ENCODE measurements at places on chromosomes 16 and 17.
A peak's percentile ranks its signal among the peaks of the same experiment; 100 is the strongest.

DNA sequence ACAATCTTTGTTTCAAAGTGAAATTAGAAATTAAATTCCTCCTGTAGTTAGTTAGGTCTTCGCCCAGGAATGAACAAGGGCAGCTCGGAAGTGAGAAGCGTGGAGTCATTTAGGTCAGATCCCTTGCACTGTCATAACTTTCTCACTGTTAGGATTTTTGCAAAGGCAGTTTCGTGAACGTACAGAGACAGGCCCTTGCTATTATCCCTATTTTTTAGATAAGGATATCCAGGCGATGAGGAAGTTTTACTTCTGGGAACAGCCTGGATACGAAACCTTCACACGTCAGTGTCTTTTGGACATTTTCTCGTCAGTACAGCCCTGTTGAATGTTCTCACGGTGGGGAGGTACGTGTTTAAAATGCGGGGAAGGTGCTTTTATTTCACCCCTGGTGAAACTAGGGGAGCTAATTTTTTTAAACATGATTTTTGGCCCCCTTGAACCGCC is 318 bp upstream of the RBL2 start:
- DNase-seq, result no peak

GRCh38 chr17:54259476-54259875 is 436.7 kb downstream of the KIF2B start:
- DNase-seq, result no peak

DNA sequence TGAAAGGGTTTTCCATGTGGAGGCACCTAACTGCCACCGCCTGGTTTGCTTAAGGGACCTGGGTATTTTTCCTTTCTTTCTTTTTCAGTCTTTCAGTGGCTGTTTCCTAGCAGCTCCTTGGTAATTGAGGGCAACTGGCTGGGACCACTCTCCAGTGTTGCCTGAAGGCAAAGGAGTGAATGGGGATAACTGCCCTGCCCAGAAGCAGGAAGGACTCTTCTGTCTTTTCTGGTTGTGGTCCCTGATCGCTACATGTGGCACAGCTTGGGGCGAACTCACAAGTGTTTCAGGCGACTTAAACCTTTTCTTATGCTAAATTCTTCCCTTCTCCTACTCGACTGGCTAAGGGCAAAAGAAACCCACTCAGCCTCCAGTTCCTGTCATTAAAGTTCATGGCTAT is 10.1 kb upstream of the TMEM98 start:
- DNase-seq, result no peak

DNA sequence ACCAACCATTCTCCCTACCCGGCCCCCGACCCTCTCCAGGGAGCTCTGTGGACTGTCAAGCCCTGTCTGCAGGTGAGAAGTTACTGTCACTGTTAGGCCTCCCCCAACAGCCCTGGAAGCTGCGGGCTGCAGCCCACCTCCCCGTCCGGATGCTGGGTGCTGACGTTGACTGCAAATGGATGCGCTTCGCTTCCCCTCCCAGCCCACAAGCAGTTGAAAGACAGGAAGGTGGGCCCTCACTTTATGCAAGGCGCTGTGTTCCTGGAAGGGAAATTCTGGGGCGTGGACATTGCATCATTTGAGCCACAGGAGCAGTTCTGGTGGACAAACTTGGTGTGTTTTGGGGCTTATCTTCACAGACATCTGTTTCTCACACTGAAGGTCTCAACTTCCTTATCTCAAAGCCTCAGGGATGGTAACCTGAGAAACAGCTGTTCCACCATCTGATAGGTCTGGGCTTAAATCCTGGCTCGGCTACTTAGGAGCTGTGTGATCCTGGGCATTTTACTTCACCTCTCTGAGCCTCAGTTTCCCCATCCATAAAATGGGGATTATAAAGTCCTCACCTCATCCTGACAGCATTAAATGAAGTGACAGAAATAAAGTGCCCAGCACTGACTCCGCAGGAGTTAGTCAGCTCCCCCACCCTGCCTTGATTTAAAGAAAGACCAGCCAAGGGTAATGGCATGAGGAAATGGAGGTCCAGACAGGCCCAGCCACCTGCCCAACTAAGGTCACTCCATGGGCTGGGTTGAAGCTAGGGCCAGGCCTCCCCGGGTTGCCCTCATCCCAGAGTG is 4.6 kb upstream of the DRC7 start:
- no peak for DNase-seq

DNA sequence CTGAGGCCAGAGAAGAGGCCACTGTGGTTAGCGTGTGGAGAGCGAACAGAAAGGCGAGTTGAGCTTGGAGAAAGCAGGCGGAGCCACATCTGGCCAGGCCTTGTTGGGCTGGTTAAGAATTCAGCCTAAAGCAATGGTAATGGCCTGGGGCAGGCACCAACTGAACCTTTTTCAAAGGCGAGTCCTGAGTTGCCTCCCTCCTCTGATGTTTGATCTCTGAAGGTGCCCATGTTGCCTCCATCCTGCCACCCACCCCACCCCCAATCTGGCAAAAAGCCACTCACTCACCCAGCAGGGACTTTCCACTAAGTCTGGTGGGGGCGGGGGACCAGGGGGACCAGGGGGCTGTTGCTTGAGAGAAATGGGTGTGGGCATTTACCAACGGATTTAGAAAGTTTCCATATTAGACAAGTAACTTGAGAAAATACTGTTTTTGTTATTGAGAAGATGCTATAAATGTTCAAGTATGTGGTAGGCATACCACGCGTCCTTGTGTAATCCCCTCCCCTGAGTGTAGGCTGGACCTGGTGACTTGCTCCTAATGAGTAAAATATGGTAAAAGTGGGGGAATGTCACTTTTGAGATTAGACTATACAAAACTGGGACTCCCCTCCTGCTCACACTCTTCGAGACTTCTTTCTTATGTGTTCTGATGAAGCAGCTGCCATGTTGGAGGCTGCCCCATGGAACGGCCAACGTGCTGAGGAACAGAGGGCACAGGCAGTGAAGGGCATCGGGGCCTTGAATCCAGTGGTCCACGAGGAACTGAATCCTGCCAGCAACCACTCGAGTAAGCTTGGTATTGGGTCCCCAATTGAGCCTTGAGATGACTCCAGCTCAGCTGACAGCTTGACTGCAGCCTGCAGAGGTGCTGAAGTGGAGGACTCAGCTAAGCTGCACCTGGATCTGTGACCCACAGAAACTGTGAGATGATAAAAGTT is 29.9 kb upstream of the TNS4 start:
- DNase-seq, result no peak

- no peak for DNase-seq
Observed at GRCh38 chr17:37769050-37769449, 24.2 kb upstream of the HNF1B start.

DNA sequence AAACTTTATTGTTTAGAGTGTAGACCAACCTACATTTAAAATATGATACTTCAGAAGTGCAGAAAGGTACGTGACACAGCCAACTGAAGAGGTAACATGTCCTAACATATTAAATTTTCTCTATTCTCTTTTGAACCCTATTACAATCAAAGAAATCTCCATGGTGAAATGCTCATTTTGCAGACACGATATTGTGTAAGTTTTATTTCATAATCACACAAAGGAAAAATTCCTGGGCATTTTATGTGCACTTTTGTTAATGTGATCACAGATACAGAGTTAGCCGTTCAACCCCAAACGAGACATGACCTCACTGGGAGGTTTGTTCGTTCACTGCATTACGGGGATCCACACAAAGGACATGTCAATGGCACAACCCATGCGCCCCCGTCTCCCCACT is 21.8 kb downstream of the KCNJ16 start:
- DNase-seq, result no peak

DNA sequence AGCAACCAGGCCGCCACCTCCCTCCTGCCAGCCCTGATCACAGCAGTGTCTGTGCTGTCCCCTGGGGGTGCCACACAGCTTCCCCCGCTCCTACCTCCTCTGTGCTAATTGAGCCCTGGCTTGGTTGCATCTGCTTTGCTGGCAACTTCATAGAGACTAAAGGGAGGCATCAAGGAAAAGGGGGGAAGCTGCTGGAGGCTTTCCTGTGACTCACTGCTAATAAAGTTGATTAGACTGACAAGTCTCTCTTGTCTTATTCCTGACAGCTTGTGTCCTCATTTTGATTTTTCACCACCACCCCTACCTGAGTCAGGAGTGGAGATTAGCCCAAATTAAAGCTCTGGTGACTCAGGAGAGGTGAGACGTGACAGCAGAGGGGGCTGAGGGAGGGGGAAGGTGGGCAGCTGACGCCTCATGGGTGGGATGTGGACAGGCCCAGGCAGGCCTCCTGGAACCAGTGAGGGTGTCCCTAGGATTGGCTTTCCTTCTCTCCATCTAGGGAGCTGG is 310.0 kb downstream of the CBLN1 start:
- no peak for DNase-seq

GRCh38 chr17:9272501-9273200 is 251.3 kb downstream of the NTN1 start:
- DNase-seq, result no peak

GRCh38 chr17:31902693-31903092 is 1.2 kb upstream of the UTP6 start:
- DNase-seq, result no peak

DNA sequence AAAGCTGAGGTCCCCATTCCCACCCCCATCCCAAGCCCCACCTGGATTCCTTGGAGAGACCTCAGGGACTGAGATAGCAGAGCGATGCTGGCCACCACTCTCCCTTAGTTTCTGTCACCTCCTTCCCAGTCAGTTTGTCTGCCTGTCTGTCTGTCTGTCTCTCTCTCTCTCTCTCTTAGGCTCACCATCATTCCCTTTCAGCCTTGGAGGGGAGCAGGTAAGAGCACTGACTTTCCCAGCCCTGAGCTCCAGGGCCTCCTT is 5.9 kb downstream of the CD300LB start:
- DNase-seq, result no peak

DNA sequence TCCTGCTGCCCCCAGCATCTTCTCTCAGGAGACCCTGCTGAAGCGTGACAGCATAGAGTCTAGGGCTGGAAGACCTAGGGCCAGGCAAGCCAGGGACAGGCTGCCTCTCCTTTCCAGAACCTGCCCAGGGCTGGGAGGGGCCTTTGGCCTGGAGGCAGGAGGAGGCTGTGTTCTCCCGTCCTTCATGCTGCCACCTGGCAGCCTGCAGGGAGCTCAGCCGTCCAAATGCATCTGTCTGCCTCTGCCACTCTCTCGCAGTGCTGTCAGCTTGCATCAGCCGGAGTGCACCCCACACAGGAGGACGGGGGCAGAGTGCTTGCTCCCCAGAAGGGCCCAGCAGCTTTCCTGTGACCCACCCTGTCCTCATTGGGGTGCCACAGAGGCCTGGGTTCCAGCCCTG is 31.3 kb downstream of the ARHGAP23 start:
- no peak for DNase-seq

DNA sequence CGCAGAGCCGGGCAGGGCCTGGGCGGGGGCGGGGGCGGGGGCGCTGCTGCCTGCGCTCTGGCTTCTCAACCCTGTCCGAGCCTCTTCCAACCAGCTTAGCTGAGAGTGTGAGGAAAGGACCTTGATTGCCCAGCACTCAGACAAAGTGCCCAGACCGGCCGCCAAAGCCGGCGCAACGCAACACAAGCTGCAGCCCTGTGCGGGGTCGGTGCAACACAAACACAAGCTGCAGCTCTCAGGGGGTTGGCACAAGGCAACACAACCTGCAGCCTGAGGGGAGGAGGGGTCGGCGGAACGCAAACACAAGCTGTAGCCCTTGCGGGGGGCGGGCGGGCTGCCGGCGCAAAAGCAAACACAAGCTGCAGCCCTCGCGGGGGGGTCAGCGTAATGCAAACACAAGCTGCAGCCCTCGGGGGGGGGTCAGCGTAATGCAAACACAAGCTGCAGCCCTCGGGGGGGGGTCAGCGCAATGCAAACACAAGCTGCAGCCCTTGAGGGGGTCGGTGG is 60.0 kb downstream of the KLHDC4 start:
- DNase-seq, result no peak

DNA sequence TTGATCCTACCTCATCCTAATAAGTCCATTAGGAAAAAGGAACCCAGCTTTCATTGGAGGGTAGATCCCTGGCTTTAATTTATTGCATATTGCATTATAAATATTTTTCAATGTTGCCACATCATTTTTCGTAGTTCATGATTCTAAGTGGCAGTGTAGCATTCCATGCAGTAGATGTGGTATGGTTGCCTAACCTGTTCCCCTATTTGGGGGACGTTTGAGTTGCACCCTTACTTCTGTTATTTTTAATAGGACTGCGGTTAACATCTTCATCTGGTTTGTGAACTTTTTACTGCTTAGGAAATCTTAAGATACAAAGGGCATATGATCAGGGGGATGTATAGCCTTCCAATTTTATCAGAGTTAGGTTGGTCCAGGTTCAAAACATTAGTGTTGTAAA is 5.4 kb downstream of the SCPEP1 start:
- no peak for DNase-seq

GRCh38 chr16:23172583-23172982 is 10.0 kb upstream of the SCNN1G start:
- DNase-seq, result no peak

DNA sequence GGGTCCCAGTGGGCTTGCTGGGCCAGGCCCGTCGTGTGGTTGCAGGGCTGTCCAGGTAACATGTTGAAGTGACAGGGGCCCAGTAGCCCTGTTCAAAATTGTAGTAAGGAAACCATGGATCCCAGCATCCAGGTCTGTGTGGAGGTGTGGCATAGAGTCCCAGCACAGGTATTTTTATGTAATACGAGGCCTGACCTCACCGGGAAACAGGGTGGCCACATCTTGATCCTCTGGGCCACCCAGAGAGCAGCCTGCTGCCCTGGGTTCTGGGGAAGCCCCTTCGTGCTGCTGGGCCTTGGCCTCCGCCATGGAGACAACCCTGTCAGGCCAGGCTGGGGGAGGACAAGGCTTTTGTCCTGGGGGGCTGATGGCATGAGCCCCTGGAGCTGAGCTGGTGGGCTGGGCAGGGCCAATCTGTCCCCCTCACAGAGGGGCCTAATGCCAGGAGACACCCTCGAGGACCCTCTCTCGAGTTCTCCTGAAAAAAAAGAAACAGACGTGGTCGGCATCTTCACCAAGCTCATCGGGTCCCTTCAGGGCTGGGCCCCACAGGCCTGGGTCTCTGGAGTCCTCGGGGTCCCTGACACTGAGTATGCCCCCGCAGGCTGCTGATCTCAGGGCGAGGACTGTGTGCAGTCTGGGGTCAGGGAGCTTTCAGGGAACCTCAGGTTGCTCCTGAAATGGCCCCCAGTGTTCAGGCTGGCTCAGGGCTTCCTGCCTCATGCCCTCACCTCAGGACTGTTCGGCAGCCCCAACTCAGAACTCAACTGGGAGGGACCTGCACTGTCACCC is 47.8 kb downstream of the TNFRSF13B start:
- DNase-seq, result no peak

- peak; percentile 57 for DNase-seq
Observed at GRCh38 chr17:74042744-74043486, 160.6 kb upstream of the RPL38 start.
